Smooth muscle cell of bladder (primary cell): ENCODE measurements at places on chromosomes 11 and 22. TPM values are rescaled to one million over a fixed set of nuclear protein-coding genes. Genes with fewer than 3 reads are reported as not detected.

The CCDC85B gene
- total RNA-seq, result 32.4 and 49.1 TPM in 2 replicates

The SLC22A8 gene
- not detected in 2 replicates for total RNA-seq

The KRTAP5-10 gene
- not detected in 2 replicates for total RNA-seq

The A4GALT gene
- 13.7 and 20.6 TPM in 2 replicates for total RNA-seq
